CD4-positive, alpha-beta T cell treated with Interleukin-15 for 1 hour (primary cell): ENCODE measurements at places on chromosomes 6 and 20.

DNA sequence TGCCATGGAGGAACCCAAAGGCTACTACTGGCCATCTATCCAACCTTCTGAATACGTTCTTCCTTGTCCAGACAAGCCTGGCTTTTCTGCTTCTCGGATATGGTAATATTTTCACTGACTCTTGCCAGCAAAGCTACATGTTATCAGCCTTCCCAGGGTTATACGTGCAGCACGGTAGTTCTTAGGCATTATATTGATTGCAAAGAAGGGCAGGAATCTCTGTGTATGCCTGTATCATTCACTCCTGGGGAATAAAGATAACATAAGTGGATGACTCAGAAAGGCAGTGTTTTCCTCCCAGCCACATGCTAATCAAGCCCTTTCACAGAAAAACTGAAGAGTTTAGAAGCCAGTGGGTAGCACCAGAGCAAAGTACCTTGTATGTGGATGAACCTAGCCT lies 98.7 kb downstream of the ADGRG6 start:
- DNase-seq = no peak

- DNase-seq = no peak
These were observed 70.1 kb upstream of the TENT5A start for GRCh38 chr6:81822568-81822967.

DNA sequence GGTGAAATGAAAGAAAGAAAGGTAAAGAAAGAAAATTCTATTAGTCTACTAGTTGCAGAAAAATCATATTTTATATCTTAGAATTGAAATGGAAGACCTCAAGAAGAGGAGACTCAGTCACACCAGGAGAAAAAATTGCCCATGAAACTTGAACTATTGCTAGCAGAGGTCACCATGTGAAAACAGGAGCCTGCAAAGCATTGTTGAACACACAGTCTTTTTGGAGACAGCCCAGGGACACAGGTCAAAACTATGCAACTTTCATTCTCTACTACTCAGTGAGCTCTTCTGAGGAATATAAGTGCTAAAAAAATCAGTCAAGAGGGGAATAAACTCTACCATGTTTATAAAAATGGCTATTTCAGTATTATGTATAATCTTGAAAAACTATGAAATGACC lies 89.8 kb upstream of the TENT5A start:
- no peak for DNase-seq

GRCh38 chr6:10968776-10969175 lies 75.3 kb downstream of the ELOVL2 start:
- no peak for DNase-seq

GRCh38 chr6:168858926-168859325 lies 394.7 kb downstream of the THBS2 start:
- DNase-seq = no peak

DNA sequence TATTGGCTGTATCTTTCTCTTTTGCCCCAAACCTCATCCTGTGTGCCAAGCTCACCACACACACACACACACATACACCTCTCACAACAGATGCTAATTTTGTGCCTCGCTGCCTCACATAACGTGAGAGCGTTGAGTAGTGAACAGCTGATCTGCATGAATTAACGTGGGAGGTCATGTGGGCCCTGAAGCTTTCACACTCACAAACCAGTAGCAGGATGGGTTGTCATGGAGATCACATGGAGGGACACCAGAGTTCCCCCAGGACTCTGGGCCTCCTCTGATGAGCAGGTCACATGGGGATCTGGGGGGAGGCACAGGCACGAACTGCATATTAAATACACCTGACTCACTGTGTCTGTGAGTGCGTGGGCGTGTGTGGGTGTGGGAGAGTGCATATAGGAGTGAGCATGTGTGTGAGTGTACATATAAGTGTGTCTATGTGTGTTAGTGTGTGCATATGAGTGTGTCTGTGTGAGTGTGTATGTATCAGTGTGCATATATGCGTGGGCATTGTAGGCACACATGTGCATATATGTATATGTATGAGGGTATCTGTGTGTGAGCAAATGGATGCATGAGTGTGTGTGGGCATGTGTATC lies 62.7 kb upstream of the SULF2 start:
- no peak for DNase-seq

DNA sequence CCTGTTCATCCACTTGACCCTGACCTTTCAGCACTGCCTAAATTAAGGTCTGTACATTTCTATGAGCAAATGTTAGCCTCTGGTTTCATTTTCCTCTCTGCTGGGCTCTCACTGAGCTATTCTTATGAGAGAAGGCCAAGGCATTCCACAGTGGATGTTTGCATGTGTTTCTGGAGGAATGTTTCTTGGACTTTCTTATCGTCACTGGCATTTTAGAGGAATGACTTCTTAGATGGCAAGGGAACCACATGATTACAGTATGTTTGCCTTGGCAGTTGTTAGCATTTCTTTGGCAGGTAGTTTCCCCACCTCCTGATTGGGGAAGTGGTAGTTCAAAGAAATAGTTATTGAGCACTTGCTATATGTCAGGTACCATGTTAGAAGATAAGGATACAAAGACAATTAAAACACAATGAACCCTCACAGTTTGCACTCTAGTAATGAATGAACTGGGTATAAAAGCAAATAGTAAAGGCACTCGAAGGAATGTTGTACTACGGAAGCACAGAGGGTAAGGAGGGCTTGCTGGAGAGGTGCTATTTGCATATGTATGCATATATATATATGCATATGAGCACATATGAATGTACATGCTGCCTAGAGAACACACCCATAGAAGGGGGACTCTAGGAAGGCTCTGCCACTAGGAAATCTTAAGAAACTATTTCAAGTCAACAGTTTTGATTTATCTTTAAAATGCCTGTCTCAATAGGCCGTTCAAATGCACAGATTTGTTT lies 307.4 kb downstream of the EYA4 start:
- DNase-seq = no peak

DNA sequence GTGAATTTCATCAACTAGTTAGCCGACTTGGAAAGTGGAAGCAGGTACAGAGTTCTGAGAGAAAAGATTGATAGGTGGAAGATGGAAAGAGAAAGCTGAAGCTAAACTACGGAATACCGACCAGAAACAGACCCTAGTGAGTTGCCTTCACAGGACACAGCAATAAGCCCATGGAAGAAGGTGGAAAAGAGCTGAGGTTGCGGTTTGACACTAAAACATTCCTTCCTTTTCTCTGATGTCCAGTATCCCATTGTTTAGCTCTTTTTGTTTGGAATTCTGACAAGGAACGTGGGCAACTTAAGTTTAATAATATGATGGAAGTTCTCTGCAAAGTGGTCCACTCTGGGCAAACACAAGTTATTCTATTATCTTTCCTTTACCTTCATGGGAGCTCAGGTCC lies 110.1 kb upstream of the ADTRP start:
- DNase-seq = no peak

- DNase-seq = no peak
These were observed 254.4 kb upstream of the IMPG1 start for GRCh38 chr6:76326871-76327270.

DNA sequence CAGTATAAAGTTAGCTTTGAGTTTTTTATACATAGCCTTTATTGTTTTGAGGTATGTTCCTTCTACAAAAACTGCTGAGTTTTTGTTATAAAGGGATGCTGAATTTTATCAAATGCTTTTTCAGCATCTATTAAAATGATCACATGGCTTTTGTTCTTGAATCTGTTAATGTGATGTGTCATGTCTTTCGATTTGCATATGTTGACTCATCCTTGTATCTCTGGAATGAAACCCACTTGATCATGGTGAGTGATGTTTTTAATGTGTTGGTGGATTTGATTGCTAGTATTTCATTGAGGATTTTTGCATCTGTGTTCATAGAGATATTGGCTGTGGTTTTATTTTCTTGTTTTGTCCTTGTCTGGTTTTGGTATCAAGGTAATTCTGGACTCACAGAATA lies 24.7 kb upstream of the BLCAP start:
- no peak for DNase-seq

- DNase-seq = no peak
These were observed 610.1 kb upstream of the CDH4 start for GRCh38 chr20:60641879-60642447.

DNA sequence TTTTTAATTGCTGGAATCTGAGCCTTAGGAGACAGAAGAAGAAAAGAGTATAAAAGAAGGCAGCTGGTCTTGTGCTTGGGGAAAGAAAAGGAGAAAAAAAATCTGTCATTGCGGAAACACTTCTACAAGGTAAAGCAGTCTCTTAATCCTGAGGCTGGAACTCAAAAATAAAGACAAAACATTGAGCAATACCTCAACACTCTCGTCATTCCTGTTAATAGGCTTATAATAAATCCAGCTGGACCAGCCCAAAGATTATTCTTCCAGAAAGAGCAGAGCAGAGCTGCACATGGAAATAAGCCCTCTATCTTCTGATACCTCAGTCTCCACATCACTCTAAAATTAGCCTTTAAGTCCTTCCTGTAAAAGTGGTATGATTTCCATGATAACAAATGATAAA lies 62.0 kb upstream of the HIVEP1 start:
- no peak for DNase-seq

- DNase-seq = no peak
These were observed 224.3 kb downstream of the TTLL2 start for GRCh38 chr6:167549213-167549612.

DNA sequence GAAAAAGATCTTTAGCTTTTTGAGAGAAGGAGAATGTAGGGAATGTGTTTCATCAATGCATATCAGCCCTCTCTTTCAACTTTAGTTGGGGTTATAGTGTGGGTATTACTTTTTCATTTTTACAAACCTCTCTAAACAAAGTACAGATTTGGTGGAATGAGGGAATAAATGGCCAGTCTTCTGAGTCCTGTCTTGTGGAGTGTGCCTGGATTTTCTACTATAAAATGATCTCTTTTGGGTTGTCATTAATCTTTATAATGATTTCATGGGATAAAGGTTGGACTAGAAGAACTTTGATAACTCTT lies 209.3 kb downstream of the RNF144B start:
- DNase-seq = no peak

GRCh38 chr6:77354581-77354980 lies 108.7 kb downstream of the HTR1B start:
- no peak for DNase-seq

DNA sequence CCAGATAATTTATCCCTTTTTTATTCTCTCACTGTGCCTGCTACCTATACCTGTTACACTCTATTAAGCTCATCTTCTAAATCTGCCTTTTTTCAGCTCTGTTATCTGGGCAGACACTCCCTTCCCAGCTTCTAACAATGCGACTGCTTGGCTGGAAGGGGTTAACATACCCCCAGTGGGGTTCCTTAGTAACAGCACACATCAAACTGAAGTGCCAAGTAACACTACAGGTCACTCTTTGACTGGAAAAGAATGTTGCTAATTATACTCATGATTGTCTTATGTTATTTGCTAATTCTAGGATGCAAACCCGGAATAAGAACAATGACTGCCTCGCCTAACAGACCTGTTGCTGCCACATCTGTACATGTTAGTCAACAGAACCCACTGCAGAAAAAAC lies 203.5 kb downstream of the EPM2A start:
- no peak for DNase-seq

- DNase-seq = no peak
These were observed 193.7 kb downstream of the EYA2 start for GRCh38 chr20:47088335-47088734.

DNA sequence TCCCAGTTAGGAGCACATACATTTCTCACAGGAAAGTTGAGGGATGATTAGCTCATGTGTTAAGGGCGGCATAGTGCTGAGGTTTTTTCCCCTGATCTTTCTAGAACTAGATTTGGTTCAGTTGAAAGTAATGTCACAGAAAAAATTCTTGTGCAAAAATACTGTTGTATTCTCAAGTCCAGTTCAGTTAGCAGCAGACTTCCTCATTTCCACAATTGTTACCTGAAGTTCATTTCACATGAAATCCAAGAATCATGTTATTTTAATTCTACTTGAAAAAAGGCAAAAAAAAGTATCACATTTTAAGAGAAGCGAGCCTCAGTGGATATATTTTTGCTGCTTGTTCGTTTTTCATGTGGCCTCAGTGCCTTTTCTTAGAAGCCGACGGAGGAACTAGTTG lies 227.8 kb downstream of the TMEM242 start:
- DNase-seq = no peak

DNA sequence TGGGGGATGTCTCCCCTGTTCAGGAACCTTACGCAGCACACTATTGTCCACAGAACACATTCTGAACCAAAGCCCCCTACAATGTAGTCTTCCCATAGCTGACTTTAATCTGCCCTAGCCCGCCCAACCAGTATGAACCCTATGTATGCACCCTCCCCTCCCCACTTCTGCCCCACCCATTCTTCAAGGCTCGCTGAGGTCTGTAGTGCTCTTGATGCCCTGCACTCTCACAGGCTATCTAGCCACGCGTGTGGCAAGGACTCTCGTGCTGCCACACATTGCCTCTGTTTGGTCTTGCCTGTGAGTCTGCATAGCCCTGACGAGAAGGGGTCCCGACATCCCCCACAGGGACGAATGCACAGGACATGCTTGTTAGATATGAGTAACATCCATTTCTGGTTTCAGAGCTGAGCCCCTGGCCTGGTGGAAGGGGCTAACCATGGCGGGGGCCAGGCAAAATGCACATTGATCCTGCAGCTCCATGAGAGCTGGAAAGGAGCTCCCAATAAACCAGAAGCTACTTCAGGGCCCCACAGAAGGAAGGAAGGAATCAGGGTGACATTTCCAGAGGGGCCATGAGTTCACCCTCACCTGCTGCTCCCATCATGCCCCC lies 22.6 kb downstream of the MOCS1 start:
- no peak for DNase-seq

DNA sequence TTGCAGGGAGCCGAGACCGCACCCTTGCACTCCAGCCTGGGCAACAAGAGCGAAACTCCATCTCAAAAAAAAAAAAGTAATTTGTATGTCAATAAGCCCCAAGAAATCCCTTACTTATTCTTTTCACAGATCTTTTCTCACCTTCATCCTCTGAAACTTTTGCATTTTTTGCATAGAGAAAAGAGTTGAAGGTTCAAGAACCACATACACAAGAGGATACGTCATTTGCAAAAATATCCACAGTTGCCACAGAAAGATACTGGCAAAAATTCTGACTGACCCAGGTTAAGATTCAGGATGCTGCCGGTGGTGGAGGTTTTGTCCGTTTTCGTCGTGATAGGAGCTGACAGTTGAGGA lies 94.5 kb downstream of the ZMYND8 start:
- DNase-seq = no peak

DNA sequence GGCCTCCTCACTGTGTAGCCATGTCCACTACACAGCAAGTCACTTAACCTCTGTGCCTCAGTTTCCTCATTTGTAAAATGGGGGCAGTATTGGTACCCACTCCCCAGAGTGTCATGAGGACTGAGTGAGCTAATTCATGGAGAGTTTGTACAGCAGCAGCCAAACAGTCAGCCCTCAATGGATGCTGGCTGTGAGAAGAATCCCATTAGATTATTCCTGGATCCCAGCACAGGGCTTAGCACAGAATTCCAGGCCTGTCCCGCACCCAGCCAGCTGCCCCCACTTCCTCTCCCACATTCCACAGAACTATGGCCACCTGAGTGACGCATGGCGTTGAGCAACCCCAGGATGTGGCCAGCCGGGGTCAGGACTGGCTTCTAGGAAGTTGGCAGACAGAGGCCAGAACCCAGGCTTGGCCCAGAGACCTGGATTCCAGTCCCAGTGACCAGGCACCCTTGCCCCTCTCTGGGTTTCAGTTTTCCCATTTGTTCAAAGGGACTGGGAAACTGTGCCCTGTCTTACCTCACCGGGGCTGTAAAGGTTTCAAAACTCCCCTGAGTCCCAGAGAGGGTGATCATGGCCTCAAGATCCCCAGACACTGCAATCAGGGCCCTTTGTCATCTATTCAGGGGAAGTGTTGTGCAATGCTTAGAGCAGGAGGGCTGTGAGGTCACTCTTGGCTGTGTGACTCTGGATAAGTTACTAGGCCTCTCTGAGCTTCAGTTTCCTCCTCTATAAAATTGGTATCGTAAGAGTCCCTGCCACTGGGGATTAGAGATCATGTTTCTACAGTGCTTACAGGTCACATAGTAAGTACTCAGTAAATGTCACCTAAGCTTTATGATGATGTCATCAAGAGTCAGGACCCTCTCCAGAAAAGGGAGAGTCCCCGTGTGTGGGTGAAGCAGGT lies 3.0 kb upstream of the TGM2 start:
- peak; percentile 55 for DNase-seq
